Stimulated activated CD4-positive, alpha-beta T cell treated with anti-CD3 and anti-CD28 coated beads, Interleukin-12 subunit alpha, Interleukin-12 subunit beta, amount 100 ng/mL, for 48 hours (primary cell): ENCODE measurements at places on chromosomes 11 and 22.

GRCh38 chr22:17980638-17981051 is 43.7 kb downstream of the MICAL3 start:
- DNase-seq, result no peak

DNA sequence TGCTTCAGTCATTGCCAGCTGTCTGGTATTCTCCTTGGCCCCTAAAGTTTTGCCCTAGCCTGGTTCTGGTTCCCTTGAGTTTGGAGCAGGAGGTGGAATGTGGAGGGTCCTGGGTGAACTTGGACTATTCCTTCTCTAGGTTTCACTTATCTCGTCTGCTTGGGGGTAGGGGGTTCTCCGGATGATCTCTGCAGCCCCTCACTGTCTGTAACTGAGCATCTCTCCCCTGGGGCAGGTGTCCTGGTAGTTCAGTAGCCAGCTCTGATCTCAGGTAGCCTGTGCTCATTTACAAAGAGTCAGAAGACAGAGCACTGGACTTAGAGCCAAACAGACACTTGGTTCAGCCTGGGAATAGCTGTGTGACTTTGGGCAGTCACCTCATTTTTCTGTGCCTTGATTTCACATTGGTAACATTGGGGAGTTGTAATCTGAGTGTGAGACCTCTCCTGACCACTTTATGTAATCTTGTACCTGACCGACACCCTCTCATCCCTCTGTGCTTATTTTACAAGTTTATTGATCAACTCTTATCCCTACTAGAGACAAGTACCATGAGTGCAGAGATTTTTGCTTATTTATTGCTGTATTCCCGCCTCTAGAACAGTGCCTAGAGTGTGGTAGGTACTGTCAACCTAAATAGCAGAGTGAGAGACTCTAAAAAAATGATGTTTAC is 804 bp downstream of the CCDC134 start:
- no peak for DNase-seq

DNA sequence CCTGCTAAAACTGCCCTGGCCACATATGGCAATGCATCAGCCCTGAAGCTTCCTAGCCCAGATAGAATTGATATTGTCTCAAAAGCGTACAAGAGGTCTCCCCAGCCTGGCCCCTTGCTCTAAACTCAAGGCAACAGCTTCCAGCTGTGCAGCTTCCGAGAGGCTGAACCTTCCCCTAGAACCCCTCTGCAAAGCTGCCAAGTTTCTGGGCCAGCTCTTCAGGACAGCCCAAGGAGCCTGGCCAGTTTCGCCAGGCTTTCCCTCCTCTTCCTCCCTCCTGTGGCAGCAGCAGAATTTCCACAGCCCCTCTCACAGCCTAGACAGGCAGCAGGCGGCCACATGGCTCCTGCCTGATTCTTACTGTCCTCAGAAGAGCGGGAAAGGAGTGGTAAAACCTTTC is 34.5 kb downstream of the NUMA1 start:
- no peak for DNase-seq

DNA sequence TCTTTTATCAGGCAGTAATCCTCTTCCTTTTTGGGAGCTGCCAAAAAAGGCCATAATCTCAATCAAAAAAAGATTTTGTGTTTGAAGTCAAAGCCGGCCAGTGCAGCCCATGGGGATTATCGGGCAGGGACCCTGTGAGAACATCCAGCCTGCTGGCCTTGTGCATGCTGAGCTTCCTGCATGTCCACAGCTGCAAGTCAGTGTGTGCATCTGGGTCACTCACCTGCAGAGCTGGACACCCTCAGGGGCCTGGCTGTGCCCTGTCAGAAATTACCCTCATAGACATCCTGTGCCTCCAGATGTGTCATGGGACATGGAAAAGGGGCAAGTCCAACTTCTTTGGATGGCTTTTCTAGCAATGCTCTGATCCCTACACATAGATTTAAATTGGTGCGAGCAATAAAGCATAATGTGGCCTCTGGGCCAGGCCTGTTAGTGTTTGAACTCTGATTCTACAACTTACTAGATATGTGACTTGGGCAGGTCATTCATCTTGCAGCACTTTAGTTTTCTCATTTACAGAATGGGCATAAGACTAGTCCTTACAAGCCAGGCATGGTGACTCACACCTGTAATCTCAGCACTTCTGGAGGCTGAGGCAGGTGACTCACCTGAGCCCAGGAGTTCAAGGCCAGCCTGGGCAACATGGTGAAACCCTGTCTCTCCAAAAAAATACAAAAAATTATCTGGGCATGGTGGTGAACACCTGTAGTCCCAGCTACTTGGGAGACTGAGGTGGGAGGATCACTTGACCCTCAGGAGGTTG is 81.6 kb upstream of the LARGE1 start:
- DNase-seq, result no peak

DNA sequence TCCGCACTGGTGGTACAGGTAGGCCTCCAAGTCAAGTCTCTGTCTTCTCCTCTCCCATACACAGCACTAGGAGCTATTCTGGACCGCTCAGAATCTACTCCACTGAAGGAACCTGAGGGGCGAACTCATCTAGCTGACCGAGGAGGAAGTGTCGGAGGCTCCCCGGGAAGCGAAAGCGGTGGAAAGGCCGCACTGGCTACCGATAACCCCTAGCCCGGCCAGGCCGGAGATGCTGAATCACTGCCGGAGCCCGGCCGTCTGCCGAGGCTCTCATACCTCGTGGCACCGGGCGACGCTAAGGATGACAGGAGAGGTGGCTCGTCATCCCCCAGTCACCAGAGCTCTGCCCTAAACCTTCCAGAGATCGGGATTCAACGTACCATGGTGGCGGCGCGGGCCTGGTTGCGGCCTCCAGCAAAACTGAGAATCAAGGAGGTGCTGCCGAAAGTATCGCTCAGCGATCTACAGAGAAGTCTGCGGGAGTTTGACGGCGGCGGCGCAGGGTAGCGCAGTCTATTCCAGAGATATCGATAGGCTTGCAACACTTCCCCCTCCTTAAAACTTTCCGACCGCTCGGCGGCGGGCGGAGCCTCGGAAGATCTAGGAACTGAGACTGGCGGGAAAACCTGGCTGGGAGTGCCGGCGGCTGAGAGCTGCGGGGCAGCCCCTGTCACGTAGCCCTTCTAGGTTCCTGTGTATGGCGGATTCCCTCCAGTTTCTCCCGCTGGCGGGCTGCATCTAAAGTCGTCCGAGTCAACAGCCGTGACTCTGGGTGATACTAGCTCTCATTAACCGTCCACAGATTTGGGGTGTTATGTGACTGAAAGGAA is at the start of gene PSMA1:
Gene PSMA1 (minus strand): TSS at position 470 of the 830 bp plus-strand sequence. CDS start 87 bp downstream, at position 383.
- DNase-seq, result peak; percentile 81

DNA sequence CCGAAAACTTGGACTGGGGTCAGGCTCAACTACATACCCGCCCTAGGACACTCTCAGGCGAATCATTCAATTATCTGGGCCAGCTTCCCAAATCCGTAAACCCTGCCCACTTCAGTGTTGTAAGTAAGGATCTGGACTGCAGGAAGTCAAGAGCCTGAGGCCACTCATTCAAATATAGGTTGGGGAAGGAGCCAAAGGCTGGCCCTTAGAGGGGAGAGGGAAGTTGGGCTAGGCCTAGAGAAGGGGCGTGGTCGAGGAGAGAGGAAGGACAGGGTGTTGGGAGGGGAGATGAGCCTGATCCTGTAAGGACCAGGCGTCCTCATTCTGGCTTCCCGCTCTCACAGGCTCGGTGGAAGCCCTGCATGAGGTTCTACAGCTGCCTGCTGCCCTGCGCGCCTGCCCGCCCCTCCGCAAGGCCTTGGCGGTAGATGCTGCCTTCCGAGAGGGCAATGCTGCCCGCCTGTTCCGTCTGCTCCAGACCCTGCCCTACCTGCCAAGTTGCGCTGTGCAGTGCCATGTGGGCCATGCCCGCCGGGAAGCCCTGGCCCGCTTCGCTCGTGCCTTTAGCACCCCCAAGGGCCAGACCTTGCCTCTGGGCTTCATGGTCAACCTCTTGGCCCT is 3.0 kb downstream of the SAC3D1 start:
- no peak for DNase-seq

GRCh38 chr11:117218133-117218915 is 13.5 kb downstream of the PCSK7 start:
- DNase-seq, result no peak

- DNase-seq, result no peak
Measured at GRCh38 chr11:7656704-7657103, 16.6 kb downstream of the CYB5R2 start.

DNA sequence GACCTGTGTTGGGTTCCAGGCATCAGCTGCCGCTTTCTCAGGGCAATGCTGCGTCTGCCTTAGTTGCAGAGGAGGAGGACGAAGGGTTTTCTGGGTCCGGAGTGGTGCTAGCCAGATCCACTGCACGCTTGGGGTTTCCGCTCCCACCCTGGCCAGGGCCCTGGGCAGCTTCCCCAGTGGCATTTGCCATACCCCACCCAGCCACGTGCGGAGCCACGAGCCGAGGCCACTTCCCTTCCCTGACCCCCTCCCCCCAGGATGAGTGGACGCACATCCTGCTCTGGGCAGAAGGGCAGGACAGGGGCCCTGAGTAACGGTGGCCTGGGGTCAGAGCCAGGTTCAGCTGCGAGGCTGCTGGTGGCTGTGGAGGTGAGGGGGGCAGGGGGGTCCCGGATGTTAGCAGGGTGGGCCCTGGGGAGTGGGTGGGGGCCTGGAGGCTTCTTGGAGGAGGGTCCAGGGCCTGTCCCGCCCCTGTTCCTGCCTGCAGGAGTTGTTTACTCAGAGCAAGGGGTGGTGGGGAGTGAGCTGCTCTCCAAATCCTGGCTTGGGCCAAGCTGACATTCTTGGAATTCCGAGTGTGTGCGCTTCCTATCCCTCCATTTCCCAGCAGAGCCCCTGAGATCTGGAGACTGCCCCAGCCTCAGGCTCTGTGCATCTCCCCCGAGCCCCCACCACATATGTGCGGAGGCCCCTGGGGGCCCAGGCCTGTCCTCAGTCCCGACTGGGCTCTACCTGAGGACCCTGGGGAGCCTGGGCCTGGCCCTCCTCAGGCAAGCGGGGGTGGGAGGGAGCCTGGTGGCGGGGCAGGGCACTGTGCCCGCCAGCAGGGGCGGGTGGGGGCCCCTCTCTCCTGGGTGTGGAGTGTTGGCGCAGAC is 1.4 kb downstream of the TSPAN4 start:
- DNase-seq, result no peak

DNA sequence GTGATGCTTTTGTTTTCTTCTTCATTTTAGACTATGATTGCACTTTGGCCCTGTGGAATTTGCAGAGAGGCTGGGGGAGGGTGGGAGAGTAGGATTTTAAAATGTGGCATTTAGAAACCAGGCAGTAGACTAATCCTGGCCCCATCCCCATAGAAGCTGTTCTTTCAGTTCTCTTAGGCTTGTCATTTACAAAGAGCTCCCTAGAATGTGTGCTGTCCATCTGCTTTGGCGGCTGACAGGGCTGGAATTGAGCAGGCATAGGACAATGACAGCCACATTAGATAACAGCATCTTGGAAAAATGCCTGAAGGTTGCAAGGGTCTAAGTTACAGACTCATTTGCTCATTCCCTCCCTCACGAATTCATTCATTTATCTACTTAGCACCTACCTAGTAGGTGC is 9.8 kb downstream of the INSC start:
- no peak for DNase-seq

GRCh38 chr11:121547574-121547973 is 94.8 kb upstream of the SORL1-AS1 start:
- DNase-seq, result no peak

DNA sequence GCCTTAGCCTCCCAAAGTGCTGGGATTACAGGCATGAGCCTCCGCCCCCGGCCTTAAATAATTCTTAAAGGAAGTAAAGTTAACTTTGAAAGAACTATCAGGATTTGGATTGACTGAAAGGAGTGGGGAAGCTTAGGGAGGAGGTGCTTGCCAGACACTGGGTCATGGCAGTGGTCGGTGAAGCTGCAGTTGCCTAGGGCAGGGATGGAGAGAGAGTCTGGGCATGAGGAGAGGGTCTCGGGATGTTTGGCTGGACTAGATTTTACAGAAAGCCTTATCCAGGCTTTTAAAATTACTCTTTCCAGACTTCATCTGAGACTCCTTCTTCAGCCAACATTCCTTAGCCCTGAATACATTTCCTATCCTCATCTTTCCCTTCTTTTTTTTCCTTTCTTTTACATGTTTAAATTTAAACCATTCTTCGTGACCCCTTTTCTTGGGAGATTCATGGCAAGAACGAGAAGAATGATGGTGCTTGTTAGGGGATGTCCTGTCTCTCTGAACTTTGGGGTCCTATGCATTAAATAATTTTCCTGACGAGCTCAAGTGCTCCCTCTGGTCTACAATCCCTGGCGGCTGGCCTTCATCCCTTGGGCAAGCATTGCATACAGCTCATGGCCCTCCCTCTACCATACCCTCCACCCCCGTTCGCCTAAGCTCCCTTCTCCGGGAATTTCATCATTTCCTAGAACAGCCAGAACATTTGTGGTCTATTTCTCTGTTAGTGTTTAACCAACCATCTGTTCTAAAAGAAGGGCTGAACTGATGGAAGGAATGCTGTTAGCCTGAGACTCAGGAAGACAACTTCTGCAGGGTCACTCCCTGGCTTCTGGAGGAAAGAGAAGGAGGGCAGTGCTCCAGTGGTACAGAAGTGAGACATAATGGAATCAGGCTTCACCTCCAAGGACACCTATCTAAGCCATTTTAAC is at the start of gene NNMT:
Gene NNMT (plus strand): TSS at position 724 of the 929 bp plus-strand sequence. CDS start 158 bp downstream, at position 882.
- DNase-seq, result no peak

DNA sequence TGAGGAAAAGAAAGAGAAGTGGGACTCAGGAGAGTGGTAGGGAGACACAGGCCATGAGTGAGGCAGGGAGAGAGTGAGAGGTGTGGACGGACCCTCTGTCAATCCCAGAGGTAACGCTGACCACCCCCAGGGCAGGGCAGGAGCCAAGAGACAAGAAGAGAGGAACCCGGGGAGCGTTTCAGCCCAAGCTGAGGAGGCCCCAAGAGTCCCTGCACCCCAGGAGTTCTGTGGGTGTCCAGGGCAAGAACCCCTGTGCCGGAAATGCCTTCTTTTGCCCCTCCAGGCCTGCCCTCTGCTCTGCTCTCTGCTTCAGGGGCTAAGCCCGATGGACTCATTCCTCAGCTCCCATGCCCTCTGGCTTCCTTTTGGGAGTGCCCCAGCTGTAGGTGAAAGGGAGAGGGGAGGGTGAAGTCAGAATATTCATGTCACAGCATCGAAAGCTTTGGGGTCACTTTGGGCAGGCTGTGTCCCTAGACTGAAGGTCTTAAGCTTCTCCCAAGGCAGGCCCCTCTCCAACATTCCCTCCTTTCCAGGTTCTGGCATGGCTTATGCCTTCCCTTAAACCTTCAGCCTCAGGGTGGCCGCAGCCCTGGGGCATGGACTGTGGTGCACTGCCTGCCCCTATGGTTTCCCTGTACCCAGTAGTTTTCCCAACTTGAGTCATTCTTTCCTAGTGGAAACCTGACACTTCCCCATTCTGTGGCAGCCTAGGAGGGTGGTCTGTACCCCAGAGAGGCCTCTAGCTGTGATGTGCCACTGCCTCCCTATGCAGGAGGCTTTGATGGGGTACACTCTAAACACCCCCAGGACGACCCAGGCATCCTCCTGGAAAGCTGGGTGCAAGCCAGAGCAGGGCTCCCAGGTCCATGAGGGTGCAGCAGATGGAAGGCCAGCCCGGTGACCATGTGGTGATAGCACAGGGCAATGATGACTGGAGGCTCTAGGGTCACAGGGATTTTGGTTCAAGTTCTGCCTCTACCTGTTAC is 27.1 kb downstream of the MYEOV start:
- no peak for DNase-seq
